ENCODE measurements at places on chromosomes 12 and 14.
A peak's percentile ranks its signal among the peaks of the same experiment; 100 is the strongest.

- peak; percentile 41 for DNase-seq
Measured at GRCh38 chr14:97218691-97219430, 421.7 kb downstream of the VRK1 start.

DNA sequence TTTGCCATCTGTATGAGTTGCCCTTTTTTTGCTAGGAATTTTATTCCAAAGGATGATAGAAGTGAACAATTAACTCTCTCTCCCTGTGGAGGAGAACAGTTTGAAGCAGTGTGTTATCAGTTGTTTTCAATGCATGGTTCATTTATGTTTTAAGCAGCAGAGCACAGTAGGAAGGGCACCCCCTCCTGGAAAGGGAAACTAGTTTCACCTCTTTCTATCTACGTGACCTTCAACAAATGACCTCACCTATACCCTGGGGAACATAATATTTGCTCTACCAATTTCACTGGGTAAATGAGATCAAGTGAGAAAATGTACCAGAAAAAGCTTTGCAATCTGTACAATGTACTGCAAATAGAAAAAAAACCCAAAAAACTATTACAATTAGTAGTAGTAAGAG, 5.4 kb upstream of the DCP1B start:
- DNase-seq = no peak

GRCh38 chr14:77947372-77947771, 147.5 kb downstream of the ADCK1 start:
- DNase-seq = no peak

GRCh38 chr12:110780448-110780847, 37.8 kb upstream of the PPP1CC start:
- no peak for DNase-seq

DNA sequence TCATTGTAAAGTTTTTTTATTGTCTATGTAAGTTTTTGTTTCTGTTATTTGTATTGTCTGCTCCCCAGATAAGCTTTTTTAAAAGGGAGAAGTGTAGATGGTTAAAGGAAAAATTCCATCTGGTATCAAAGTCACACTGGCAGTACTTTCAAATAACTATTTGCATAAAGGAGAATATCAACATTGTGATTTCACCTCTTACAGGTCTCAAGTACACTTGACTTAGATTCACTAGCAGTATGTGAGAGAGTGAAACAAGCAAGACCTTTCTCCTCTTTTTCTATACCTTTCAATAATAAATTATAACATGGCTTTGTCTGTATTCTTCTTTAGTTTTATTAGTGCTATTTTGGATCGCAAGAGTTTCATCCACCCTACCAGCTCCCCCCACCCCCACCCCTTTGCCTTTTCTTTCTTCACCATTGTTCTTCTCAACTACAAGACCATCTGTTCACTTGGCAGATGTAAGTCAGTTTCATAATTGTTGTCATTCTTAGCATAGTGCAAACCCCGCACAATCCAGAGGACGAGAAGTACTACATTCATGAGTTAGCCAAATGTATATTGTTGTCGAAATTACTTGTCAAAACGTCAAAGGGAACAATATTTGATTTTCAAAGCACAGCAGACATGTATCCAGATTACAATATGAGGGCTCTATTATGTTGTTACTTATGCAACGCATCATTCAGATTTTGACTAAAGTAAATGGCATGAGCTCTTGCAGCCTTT, 602.7 kb upstream of the FLRT2 start:
- peak; percentile 10 for DNase-seq

DNA sequence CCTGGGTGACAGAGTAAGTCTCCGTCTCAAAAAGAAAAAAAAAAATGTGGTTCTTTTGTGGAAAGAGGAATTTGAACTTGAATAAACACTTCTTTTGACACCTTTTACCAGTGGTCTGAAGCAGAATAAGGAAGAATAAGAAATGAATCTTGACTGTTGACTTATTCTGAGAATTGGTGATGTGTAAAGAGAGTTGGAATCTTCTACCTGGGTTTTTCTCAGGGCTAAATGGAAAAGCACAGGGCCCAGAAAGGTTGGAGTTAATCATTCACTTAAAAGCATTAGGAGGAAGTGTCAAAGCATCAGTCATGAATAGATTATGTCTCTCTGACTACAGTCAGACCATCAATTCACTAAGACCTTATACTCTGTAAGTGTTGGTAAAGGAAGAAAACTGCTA, 13.9 kb downstream of the PNMA1 start:
- no peak for DNase-seq

DNA sequence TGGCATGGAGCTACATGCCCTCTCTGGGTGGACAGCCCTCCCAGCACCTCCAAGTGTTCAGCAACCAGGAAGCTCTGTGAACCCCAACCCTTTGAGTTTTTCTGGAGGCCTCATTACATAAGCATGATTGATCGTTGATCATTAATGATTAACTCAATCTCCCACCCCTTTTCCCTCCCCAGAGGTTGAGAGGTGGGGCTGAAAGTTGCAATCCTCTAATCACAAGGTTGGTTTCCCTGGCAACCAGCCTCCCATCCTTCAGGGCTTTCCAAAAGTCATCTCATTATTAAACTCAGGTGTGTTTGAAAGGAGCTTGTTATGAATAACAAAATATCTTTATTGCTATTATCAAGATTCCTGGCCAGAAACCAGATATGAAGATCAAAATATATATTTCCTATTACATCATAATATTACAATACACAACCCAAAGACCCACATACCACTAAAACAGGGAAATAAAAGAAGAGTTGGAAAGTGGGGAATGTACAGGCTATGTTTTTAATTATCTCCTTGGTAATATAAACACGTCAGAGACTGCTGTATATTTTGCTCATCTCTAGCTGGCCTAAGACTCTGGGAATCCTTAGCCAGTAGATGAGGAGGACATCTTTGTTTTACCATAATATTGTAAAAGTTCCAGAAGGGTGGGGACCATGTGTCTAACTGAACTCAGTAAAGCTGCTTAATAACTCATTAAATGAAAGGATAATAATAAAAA, 73.6 kb downstream of the SSPN start:
- DNase-seq = peak; percentile 50

DNA sequence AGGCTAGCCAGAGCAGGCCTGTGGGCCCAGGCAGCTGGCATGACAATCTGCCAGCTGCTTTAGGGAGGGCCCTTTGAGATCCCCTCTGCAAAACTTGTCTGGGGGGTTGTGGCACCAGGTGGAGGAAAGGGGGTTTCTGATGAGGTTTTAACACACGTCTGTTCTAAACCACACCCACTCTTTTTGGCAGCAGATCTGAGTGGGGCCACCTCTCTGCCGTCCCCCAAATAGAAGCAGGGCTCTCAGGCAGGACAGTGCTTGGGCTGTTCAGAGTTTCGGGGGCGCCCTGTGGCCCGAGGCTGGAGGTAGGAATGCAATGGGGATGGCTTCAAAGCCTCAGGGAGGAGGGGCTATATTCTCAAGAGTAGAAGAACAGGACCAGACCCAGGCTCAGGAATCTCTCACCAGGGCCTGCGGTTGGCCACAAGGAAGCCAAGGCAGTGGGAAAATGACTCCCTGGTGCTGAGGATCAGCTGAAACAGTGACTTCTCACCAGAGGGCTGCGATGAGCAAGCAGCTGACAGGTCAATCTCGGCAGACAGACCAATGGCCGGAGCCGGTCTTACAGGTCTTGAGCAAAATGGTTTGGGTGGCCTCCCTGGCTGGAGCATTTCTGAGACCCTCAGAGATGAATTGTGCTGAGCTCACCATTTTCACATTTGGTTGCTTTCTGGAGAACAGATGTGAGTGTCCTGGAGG, 1.5 kb upstream of the KRT5 start:
- no peak for DNase-seq

DNA sequence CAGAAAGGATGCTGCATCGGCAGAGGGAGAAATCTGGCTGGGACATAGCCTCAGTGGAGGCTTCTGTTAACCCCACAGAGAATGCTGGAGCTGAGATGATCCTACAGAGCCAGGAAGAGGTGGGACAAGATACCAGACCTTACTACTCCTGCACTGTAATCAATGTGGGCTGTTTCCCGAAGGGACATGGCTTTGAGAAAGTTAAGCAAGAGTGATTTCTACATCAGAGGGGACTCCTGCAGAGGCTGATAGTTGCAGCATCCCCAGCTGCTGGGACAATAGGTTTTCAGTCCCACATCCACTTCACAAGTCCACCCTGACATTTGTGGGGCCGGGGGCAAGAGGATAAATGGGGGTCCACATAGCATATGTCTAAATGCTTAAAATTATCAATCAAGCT, 22.5 kb upstream of the CMKLR1 start:
- DNase-seq = no peak

DNA sequence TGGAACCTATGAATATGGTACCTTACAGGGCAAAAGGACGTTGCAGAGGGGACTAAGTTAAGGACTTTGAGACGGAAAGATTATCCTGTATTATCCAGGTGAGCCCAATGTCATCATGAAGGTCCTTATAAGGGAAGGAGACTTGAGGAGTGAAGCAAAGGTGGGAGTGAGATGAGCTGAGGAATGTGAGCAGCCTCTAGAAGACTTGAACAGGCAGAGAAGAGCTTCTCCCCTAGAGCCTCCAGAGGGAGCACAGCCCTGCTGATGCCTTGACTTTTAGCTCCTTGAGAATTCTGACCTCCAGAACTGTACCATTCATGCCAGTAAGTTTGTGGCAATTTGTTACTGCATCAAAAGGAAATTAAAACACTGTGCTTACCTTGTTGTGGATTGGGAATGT, 41.8 kb upstream of the DCD start:
- DNase-seq = no peak

DNA sequence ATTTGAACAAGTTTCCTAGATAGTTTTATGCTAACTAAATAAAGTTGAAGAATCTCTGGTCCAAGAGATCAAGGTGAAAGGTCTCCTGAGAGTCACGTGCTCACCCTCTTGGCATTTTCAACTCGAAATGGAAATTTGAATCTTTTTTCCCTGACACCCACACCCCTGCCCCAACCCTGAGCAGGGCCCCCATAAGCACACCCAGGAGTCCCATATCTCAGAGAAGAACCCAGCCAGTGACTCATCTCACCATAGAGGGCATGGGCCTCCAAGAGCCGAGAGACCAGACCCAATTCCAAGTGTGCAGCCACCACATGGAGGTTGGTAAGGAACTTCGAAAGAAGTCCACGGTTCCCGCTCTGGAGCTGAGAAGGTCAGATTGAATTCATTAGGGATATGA, 32.6 kb downstream of the TEP1 start:
- no peak for DNase-seq

- DNase-seq = no peak
Measured at GRCh38 chr12:86148612-86149011, 107.6 kb downstream of the MGAT4C start.

DNA sequence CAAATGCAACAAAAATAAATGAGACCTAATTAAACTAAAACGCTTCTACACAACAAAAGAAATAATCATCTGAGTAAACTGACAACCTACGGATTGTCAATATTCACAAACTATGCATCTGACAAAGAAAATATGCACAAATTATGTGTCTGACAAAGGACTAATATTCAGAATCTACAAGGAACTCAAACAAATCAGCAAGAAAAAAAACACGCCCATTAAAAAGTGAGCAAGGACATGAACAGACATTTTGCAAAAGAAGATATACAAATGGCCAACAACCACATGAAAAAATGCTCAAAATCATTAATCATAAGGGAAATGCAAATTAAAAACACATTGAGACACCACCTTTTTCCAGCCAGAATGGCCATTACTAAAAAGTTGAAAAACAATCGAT, 37.0 kb downstream of the BLTP3B start:
- DNase-seq = no peak

DNA sequence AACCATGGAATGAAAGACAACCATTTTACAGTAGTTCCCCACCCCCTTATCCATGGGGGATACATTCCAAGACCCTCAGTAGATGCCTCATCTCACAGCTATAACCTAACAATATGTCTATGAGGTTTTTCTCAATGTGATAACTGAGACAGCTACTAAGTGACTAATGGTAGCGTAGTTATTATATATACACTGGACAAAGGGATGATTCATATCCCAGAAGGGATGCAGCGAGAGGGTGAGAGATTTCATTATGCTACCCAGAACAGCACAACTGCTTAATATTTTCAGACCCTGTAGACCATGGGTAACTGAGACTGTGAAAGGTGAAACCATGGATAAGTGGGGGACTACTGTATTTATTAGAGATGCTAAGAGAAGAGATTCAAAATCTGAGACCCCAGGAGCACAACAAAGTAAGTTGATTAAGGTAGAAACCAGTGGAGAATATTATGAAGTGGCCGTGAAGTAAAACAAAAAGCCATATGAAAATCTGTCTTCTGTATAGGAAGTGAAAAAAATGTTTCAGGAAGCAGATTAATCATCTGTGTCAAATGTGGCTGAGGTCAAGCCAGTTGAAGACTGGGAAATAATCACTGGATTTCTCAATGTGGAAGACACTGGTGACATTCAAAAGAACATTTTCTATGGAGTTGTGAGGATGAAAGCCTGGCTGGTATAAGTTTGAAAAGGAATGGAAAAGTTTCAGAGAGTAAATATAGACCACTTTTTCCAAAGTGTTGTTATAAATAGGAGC, 77.2 kb downstream of the RPL10L start:
- DNase-seq = no peak

GRCh38 chr12:105457026-105457425, 126.5 kb downstream of the C12orf75 start:
- no peak for DNase-seq

DNA sequence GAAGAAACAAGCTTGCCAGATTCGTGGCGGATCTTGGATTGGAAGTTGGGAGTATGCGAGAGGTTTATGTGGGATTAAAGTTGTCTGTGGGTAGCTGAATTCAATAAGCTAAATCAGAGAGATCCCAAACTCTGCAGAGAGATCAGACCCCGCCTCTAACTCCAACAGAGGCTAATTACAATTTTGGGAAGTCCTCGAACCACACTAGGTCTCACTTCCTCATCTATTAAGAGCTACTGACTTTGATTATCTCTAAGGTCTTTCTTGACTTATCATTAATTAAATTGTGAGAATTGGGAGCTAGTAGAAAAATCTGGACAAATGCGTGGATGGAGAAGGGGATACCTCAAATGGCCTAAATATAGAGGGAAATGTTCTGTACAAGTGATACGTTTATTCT, 9.1 kb downstream of the NTF3 start:
- no peak for DNase-seq

GRCh38 chr12:26938701-26939062, 412 bp downstream of the FGFR1OP2 start:
- no peak for DNase-seq

- DNase-seq = no peak
Measured at GRCh38 chr12:9334041-9334692, 126.0 kb upstream of the PZP start.

GRCh38 chr12:6294156-6295093, 16.1 kb upstream of the PLEKHG6 start:
- DNase-seq = no peak

- no peak for DNase-seq
Measured at GRCh38 chr14:43706900-43707299, 800.2 kb downstream of the FSCB start.

Measured in muscle of back (tissue), 13 donors.